ENCODE measurements at places on chromosomes 4 and X.

DNA sequence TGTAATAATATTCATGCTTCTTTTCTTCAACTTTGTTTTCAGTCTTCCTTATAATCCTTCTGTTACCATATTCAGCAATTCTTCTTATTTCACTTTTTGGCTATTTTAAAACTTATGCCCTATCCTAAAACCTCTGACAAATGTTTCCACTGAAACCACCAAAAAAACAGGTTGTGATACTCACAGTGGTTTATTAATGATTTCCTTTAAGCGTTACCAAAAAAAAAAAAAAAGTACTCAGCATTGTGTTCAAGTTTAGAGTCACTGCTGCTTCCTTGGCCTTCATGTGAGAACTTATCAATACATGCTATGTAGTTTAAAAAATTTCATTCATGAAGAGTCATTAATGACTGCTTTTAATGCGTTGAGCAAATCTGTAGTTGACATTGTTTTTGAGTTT is 35.4 kb upstream of the UGT2A3 start:
- DNase-seq, result no peak

- DNase-seq, result peak; percentile 52
Measured at GRCh38 chr4:140135529-140136088, 18.4 kb downstream of the MAML3 start.

DNA sequence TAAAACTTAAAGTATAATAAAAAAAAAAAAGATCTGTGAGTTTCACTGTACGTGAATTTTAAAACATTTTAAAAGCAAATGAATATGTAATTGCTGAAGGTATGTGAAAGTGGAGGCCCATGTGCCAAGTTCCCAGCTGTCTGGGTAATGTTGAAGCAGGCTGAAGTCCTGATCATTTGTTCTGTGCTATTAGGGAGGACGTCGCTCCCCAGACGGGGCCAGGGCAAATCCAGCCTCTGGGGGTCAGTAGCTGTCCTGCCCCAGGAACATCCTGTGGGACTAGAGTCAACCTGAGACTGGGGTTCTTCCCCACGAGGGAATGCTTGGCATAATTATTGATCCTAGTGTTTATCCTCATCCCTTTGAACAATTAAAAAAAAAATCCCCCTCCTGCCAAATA is 48.8 kb downstream of the PDE5A start:
- no peak for DNase-seq

GRCh38 chr4:21454201-21454600 is 494.4 kb downstream of the KCNIP4 start:
- DNase-seq, result no peak

DNA sequence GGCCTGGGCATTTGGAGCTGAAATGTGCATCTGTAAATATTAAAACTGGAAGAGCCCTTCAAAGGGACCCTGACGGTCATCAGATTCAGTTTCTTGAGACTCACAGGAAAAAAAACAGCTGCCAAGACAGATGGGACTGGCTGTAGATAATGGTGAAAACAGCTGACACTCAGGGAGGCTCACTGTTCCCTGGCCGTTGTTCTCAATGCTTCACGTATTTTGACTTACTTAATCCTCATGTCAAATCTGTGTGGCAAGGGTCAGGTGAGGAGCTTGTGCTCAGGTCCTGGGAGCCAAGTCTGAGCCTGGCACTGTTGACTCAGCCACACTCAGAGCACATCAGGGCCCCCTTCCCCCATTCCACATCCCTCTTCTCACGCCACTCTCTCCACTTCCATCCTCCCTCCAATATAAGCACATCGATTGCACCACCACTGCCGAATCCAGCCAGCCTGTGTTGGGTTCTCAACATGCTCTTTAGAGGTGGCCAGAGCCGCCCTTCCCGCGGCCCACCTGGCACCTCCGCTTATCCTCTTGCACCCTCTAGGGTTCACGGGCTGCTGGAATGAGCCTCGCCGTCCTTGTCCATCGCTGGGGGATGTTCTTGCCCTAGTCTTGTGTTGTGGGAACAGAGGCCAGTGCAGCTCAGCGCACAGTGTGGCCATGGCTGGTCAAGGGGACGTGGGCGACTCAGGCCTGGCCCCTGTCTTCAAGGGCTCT is 40.1 kb downstream of the EVC start:
- DNase-seq, result peak; percentile 97

- DNase-seq, result no peak
Measured at GRCh38 chrX:134324359-134324758, 87.4 kb downstream of the CCDC160 start.

DNA sequence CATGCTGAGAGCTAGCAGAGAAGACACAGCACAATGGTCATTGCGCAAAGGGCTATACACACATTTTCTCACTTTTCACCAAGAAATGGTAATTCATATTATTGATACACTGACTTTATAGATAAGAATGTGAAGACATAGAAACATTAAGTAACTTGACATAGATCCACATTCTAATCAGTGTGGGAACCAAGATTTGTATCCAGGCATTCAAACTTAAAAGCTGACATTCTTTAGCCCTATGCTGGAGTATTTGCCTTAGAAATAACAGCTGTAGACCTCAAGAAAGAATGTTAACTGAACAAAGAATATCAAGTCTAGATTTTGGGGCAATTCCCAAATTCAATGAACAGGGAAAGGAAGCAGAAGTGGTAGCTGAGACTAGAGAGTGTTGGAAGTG is 384.8 kb downstream of the IL15 start:
- DNase-seq, result no peak

DNA sequence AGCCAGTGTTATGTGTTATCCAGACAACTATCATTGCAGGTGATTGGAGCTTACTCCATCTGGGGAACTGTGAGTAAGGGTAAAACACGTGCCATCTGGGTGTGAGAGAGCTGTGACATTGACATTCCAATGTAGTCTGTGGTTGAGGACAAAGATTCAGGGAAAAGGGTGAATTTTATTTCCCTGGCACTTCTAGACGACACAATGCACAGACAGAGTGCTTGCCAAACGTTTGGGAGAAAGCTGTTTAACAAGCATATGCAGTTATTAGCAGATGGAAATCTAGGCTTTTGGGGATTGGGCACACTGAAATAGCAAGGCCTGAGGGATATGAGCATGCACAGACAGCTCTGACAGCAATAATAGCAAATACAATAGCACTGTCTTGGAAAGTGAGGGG is 21.3 kb upstream of the CTSO start:
- no peak for DNase-seq

DNA sequence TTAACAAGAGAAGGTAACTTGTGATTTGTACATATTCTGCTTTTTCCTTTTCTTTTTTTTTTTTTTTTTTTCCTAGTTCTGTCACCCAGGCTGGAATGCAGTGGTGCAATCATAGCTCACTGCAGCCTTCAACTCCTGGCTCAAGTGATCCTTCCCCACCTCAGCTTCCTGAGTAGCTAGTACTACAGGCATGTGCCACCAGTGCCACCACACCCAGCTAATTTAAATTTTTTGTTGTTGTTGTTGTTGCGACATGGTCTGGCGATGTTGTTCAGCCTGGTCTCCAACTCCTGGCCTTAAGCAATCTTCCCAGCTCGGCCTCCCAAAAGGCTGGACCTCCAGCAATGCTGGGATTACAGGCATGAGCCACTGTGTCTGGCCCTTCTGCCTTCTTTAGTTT is 1.5 kb upstream of the TACR3 start:
- DNase-seq, result no peak

- peak; percentile 89 for DNase-seq
Measured at GRCh38 chr4:7892212-7893019, 47.2 kb downstream of the AFAP1 start.

DNA sequence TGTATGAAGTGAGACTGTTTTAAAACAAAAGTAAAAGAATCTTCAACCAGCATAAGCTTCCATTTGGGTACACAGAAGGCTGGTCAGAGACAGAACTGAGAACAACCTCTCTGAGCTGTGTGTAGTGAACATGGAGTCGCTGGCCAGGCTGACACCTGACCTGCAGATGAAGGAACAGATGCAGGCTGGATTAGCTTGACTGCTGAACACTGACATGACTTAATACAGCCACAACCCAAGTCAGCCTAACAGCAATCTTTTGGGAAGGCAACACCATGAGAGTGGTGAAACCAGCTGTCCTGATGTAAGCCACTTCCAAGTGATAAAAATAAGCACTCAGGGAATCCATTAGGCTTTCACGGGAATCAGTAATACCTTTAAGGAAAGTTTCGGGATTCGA is 10.1 kb downstream of the SCARB2 start:
- DNase-seq, result no peak

DNA sequence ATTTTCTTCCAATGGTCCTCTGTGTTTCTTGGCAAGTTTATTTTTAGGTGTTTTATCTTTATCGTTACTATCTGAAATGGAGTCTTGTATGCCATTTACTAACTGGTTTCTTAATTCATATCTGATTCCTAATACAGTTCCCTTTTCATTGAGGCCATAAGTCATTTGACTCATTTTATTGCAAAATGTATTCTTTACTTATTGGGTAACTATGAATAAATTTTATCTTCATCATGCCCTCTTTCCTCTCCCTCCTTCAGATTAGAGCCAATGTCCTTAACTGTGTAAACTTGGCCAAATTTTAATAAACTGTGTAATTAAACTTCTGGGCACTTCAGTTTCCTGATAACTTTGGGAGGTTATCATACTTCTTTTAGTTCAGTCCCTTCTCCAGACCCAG is 19.3 kb upstream of the MSMO1 start:
- DNase-seq, result no peak

DNA sequence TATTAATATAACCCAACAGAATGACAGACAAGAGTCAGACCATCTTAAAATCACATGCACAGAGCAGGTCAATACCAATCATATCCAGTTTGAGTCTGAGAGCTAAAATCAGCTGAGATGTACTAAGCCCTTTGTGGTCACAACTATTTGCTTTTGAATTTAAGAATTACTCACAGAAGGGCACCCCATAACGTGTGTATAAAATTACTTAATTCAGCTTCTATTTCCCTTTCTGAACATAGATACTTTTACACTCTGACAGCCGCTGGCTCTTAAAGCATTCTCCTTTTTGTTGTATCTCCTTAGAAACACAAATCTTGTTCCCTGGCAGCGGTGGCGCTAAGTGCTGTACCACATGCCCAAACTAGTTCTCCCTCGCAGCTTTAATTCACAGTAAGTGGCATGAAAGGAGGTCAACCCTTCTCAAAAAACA is 14.8 kb upstream of the PPARGC1A start:
- DNase-seq, result no peak

- peak; percentile 29 for DNase-seq
Measured at GRCh38 chr4:17385403-17385802, 126.5 kb downstream of the QDPR start.

DNA sequence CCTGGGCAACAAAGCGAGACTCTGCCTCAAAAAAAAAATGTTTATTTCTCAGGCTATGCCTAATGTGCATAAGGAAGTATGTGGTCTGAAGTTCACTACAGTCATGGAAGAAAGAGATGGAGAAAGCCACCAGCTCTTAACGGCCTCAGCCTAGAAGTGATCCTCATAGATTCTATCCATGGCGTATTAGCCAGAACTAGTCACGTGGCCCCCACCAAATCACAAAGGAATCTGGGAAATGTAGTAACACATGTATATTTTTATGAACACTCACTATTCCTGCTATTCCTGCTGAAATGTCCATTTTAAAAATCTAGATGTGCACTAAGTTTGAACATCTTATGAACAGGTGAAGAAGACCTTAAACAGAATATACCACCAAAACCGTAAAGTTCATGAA is 33.8 kb downstream of the MTTP start:
- DNase-seq, result no peak

GRCh38 chrX:119189115-119189514 is 47.0 kb upstream of the PGRMC1 start:
- no peak for DNase-seq

GRCh38 chrX:698206-698605 is 67.6 kb downstream of the SHOX start:
- no peak for DNase-seq

GRCh38 chrX:13579661-13580060 is 10.3 kb downstream of the EGFL6 start:
- DNase-seq, result no peak

DNA sequence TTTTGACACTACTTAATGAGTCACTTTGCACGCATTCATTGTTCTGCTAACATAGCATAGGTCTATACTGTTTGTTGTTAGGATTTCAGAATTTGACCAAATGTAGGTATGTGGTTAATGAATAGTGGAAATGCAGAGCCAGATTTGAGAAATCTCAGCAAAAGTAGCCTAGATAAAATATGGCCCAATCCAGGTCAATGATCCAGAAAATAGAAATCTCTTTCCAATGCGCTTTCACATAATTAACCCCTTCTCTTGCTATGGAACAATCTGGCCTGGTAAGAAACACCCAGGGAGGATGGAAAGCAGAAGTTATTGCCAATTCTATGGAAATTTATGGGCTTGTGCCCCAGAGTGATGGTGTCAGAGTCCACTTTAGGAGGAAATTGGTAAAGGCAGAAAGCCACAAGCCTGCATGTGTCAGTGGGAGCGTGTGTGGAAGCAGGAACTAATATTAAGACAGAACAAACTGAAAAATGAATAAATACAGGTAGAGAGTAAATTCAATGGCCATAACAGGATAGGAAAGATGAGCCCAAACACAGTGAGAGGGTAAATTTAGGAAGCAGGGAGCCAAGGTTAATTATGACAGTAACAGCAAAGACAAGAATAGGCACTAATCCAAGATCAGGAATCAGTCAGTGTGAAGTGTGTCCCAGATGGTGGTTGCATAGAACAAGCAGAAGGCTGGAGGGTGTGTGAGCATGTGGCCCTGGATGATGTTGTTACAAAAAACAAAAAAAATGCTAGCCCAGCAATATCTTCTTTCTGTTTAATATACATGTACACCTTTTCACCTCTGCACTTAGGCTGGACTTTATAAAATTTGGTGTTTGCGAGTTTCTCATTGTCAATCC is 102.9 kb downstream of the SYTL5 start:
- no peak for DNase-seq

DNA sequence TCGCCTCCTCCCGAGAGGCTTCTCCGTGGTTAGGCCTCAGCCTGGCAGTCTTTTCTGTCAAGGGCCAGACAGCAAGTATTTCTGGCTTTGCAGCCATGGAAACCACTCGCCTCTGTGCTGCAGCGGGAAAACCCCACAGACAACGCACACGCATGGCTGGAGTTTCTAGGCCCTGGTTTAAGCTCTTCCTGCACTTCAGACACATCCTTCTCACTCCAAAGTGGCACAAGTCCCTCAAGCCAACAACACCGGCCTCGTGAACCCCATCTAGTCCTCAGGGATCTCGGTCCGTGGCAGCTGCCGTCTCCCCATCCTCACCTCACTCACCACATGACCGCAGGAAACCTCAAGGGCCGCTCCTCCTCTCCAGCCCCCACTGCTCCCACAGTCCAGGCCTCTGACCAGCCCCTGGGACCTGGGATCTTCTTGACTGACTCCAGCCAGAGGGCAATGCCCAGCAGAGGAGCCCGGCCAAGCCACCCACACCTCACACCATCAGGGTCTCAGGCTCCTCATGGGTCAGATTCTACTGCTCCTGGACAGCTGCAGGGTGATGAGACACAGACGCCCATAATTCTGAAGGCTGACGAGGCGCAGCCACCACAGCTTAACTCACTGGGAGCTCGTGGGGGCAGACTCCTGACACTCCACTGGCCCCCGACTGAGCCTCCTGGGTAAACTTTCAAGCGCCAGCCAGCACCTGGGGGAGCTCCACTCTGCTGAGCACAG is 21.7 kb downstream of the LETM1 start:
- no peak for DNase-seq

- no peak for DNase-seq
Measured at GRCh38 chrX:135528254-135528653, 7.8 kb downstream of the INTS6L start.

GRCh38 chr4:155948541-155948940 is 5.1 kb downstream of the CTSO start:
- DNase-seq, result no peak
